ENCODE measurements at places on chromosomes 5 and 9.

- DNase-seq, result no peak
These were observed 10.8 kb downstream of the GADD45G start for GRCh38 chr9:89615661-89616060.

DNA sequence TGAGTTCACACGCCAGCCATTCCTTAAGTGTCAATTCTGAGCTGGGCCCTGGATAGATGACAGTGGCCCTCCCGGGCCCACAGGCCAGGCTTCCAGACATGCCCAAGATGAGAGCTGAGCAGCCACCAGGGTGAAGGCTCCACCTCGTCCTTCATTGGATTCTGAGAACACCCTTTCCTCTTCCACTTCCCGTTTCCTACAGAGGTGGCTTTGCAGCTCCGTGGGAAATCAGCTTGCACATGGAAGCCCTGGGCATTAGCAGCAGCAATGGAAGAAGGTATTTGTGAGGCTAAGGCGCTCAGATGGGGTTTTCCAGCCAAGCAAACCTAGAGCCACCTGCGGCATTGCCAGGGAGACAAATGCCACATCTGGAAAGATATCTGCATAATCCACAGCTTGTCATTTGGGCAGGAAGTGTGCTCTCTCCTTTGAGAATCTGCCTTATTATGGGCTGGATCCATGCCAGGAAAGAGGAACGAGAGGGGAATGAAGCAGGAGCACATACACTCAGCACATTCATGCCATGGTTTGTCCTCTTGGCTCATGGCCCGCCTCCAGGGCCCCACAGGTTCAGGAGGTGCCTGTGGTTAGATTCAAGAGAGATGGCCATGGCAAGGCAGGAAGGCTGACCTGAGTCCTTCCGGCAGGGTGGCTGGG, 34.1 kb downstream of the CFAP77 start:
- no peak for DNase-seq

GRCh38 chr5:67149951-67150523, 46.6 kb downstream of the CD180 start:
- no peak for DNase-seq

- no peak for DNase-seq
These were observed 2.9 kb upstream of the MYOZ3 start for GRCh38 chr5:150658121-150658520.
